ENCODE measurements at places on chromosomes 5 and 9.

GRCh38 chr9:36161187-36161586, 8.0 kb upstream of the CCIN start:
- no peak for DNase-seq

- DNase-seq, result no peak
Observed at GRCh38 chr5:158538506-158539074, 561.1 kb downstream of the EBF1 start.

- no peak for DNase-seq
Observed at GRCh38 chr9:20985851-20986600, 45.4 kb downstream of the HACD4 start.

GRCh38 chr9:136692185-136693134, 5.2 kb upstream of the AGPAT2 start:
- no peak for DNase-seq

DNA sequence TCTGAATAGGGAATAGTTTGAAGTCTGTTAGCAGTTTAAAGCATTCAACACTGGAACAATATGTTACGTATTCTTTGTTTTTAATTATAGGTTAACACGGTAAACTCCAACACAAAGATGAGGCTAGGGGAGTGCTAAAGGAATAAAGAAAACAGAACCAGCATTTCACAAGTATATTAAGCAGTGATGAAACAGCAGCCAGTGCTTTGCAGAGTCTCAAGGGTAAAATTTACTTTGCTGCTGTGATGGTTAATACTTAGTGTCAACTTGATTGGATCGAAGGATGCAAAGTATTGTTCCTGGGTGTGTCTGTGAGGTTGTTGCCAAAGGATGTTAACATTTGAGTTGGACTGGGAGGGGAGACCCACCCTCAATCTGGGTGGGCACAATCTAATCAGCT, 30.0 kb upstream of the GSN start:
- DNase-seq, result no peak

Data from effector CD8-positive, alpha-beta T cell (primary cell).